T-cell (primary cell): ENCODE measurements at places on chromosomes 3 and 15.

- no peak for DNase-seq
Measured at GRCh38 chr15:61057830-61058529, 171.1 kb downstream of the RORA start.

DNA sequence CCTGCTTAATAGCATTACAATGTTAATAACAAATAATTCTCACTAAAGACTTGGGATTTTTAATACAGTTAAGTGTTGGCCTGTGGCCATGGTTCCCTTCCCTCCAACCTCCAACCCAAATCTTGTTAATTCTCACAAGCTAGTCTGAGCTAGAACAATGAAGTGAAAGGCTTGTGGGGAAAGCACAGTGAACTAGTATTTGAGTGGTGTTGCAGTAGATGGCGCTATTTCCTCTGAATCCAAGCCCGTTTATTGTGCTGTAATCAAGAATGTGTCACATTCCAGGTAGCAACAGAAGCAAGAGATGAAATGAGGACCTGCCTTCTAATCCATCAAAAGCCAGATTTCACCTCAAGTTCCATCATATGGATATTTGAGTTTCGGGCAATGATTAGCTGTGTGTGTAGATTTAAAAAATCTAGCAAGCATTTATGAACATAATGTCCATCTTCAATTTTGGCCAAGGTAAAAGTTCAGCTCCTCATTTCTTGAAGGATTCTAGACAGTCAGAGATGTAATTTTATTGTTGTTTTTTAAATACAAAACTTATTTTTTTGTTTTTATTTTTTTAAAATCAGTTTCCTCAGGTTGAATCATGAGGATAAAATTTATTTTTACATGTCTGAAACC is 160.7 kb downstream of the SQOR start:
- DNase-seq: no peak

GRCh38 chr3:47536221-47536891 is 22.8 kb upstream of the ELP6 start:
- DNase-seq: no peak

- DNase-seq: no peak
Measured at GRCh38 chr15:80194914-80195313, 42.1 kb downstream of the FAH start.

DNA sequence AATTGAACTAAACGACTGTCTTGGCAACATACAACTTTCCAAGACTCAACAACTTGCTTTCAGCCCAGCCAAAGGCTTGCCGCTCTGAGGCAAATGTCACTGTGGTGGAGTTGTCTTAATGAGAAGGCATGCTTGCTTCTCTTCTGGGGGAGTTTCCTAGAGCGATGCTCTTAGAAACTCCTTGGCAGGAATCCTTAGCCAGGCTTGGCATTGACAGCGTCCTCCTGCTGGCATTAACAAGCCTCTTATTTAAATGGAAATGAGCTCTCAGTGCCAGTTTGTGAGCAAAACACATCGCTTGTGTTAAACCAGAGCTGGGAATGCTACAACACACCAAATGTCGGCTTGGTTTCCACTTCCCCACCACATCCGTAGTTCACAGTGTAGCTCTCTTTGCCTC is 265.5 kb upstream of the TPRG1 start:
- DNase-seq: no peak

GRCh38 chr3:34229876-34230275 is 431.4 kb downstream of the PDCD6IP start:
- DNase-seq: no peak
